NCI-H2171 treated with DMSO at 0.1 percent for 48 hours (cell line): ENCODE measurements at places on chromosomes 3 and 15.

- DNase-seq, result no peak
These were observed 804.2 kb upstream of the NECTIN3 start for GRCh38 chr3:110267304-110267845.

- DNase-seq, result no peak
These were observed 377.3 kb downstream of the LPP start for GRCh38 chr3:188531210-188531609.

DNA sequence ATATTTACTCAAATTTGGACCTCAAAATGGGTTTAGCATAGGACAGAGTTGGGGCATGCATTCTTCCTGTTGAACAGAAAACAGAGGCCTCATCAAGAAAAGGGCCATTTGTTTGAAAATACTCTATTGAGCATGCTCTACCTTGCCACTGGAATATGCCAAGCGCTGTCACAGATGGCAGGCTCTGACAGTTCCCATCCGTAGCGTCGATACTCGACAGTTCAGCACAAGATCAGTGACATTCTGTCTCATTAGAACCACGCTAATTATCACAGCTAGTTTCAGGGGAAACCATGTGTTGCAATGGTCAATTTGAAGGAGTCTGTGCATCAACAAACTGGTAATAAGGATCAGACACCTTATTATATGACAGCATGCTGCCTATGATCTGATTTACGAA is 54.5 kb downstream of the SATB1 start:
- DNase-seq, result peak; percentile 83

DNA sequence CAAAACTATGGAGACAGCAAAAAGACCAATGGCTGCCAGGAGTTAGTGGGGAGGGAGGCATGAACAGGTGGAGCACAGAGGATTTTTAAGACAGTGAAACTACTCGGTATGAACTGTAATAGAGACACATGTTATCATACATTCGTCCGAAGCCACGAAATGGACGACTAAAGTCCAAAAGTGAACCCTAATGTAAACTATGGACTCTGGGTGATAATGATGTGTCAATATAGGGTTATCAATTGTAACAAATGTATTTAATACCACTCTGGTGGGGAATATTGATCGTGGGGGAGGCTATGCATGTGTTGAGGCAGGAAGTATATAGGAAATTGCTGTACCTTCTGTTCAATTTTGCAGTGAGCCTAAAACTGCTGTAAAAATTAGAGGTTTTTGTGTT is 107.0 kb downstream of the CPN2 start:
- no peak for DNase-seq

GRCh38 chr3:136671921-136672320 is 80.3 kb downstream of the STAG1 start:
- no peak for DNase-seq

GRCh38 chr3:58038675-58039292 is 30.6 kb downstream of the FLNB start:
- DNase-seq, result no peak
